ENCODE measurements at places on chromosomes 1 and 21.
A peak's percentile ranks its signal among the peaks of the same experiment; 100 is the strongest.

DNA sequence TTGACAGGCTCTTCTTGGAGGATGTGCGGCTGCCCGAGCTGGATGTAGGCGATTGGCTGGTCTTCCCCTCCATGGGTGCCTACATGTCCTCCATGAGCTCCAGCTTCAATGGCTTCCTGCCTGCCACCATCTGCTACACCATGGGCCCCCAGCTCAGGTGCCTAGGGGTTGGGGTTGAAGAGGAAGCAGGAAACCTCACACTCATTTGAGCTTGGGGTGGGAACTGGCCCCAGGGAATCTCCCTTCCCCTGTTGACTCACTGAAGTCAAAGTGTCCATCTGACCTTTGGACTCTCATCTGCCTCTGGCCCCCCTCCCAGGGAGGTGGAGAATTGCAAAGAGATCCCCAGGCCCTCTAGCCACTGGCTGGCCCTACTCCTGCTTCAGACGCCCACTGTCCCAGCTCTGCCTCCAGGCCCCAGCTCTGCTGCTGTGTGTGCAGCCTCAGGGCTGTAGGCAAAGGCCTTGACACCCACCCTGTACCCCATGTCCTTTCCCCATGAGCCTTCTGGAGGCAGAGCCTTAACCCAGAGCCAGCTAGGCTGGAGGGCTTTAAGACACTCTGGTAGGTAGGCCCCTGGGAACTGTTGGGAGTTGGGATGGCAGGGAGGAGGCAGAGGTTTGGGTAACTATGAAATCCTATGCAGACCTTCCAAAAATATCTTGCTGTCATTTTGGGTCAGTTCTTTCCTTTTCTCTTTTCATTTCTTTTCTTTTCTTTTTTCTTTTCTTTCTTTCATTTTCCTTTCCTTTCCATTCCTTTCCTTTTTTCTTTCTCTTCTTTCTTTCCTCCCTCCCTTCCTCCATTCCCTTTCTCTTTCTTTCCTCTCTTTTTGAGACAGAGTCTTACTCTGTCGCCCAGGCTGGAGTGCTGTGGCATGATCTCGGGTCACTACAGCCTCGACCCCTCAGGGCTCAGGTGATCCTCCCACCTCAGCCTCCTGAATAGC lies 66.9 kb upstream of the TINAGL1 start:
- DNase-seq = no peak

GRCh38 chr21:38825921-38826320 lies 20.2 kb downstream of the ETS2 start:
- DNase-seq = no peak

DNA sequence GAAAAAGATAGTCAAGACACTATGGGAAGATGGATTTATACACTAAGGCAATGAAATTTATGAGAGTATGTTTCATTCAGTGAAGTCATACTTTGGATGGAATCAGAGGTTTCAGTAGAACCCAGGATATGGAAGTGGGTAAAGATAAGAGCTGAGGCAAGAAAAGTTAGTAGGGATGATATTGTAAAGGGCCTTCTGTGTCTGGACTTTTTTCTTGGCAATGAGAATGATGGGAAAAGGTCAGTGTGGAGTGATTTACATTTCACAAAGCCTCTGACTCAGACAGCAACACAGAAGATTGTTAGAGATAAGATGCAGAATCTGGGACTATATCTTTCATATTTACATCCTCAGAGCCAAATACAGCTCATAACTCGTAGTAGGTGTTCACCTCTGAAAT lies 32.1 kb downstream of the SH3BGR start:
- no peak for DNase-seq

DNA sequence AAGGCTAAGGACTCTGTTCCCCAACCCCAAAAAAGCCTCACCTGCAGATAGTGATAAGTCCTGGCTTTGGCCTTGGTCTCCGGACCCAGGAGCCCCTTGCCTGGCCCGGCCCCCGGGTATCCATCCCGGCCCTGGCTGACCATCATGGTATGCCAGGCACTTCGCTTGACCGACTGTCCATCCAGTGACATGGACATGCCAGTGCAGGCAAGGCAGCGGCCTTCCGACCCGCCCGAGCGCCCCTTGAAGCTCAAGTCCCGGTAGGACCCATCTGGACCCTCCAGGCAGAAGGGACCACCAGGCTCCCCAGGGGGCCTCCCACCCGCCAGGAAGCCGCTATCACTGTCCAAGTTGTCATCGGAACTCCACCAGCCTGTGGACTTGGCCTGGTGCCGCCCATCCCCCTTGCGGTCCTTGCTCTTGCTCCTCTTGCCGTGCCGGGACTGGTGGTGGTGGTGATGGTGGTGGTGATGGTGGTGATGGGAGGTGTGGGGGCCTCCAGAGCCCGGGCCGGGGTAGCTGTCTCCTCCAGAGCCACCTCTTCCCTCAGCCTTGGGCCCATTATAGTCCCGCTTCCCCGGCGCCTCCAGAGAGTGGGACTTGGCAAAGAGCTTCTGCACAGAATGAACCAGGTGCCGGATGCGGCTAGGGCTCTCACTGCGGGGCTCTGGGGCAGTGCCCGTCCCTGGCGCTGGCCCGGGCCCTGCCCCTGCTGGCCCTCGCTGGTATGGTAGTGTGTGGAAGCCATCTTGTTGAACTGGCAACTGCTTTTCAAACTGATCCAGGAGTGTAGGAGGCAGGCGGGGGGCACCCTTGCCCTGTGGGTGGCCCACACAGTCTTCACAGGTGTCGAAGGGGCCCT lies 25.0 kb downstream of the DLGAP3 start:
- DNase-seq = no peak

DNA sequence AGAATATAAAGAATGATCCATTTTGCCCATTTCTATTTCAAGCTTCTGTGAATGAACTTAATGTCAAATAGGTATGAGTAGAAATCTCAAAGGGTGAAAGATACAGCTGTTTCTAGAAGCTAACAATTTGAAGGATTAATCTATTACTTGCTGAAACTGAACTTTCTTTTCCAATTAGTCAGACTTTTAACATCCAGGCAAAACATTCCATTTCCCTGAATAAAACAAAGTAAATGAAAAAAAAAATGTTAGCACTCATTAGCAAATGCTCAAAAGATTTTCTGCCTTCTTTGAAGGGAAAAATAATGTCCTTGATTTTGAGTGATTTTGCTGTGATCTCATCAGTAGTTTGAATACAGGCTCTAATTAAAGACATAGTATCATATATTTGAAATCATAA lies 447.6 kb upstream of the PRMT6 start:
- no peak for DNase-seq

DNA sequence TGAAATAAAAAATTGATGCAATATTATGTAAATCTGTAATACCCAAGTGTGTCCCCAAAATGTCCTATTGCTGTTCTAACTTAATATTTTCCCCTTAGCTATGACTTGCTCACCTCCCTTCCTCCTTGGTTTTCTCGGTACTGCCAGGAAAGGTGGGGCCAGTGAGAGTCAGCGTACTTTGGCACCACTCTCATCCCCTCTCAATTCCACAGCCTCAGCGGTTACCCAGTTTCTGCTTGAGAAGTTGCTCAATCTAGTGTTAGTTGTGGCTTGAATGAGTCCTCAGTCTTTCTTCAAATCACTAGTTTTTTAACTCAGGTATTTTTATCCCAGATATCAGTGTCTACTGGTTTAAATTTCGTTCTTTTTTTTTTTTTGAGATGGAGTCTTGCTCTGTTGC lies 32.3 kb downstream of the BCAS2 start:
- no peak for DNase-seq

GRCh38 chr1:205928317-205928716 lies 14.9 kb downstream of the SLC26A9 start:
- DNase-seq = no peak

GRCh38 chr1:158396646-158397045 lies 2.6 kb downstream of the OR10T2 start:
- DNase-seq = no peak

- DNase-seq = no peak
Observed at GRCh38 chr1:28417441-28417922, 47.9 kb downstream of the PHACTR4 start.

- DNase-seq = no peak
Observed at GRCh38 chr1:84619383-84620102, 45.3 kb upstream of the CTBS start.

DNA sequence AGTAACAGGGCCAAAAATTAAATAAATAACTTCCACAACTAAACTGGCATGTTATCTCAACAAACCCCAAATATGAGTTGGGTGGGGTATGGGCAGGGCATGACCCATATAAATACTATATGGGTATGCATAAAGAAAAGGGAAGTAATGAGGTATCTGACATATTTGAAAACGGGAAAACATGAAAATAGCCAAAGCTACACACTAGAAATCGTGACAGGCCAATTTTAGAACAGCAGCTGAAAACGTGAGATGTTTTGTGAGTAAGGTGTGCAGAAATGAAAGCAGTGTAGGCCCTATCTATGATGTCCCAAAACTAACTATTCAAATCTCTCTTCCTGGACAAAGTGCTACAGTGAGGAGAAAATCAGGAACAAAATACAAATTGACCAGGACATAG lies 537.9 kb upstream of the NR5A2 start:
- DNase-seq = no peak

GRCh38 chr1:245990315-245991022 lies 516.6 kb downstream of the SMYD3 start:
- no peak for DNase-seq

DNA sequence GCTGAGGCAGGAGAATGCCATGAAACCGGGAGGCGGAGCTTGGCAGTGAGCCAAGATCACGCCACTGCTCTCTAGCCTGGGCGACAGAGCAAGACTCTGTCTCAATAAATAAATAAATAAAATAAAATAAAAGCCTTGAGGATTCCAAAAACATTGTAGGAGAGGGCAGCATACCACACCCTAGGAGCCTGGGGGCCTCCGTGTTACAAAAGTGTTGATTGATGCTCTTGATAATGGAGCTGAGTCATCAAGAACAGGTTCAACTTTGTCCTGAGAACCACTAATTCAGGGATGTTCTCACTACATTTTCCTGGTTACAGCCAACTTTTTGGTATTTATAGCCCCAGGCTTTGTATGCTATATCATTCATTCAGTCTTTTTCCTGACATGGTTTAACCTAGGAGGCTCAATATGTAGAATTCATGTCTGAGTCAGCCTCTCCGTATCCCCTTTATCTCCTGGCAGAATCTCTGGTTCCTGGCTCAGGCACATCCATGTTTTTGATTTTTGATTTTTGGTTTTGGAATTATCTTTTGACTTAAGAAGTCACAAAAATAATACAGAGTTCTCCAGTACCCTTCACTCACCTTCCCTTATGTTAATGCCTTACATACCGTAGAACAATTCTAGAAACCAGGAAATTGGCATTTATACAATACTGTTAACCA lies 69.4 kb downstream of the LRRC8D start:
- DNase-seq = no peak

DNA sequence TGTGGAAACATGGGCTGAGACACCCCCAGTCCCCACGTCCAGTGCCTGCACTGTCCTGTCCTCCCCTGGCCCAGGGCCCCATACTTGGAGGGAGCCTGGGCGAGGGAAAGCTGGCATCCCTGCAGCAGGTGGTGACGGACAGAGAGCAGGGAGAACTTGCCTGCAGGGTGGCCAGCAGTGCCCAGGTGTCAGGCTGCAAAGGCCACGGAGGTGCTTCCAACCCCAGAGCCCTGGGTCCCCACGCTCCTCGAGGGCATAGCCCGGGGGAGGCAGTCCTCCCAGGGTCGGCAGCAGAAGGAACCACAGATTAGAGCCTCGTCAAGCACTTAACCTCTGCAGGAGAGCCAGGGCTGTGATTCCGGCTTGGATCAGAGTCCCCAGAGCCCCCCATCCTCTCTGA lies 77.5 kb downstream of the ARHGEF16 start:
- DNase-seq = no peak

GRCh38 chr1:46818591-46818990 lies 19.7 kb downstream of the CYP4B1 start:
- DNase-seq = no peak

- no peak for DNase-seq
Observed at GRCh38 chr1:12447307-12447706, 170.7 kb downstream of the DHRS3 start.

DNA sequence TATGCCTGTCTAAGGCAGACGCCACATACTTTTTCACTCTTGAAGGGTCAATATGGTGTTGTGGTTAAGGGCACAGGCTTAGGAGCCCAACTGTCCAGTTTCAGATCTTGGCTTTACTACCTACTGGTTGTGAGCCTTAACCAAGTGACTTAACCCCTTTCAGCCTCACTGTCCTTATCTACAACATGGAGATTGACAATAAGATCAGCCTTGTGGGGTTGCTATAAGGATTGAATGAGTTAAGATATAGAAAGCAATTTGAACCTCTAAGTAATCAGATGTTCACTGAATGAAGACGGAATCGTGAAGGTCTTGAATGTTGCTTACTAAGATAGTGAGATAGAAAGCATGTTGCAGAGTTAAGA lies 121.3 kb upstream of the JUN start:
- DNase-seq = no peak

GRCh38 chr1:8540261-8540941 lies 222.5 kb downstream of the SLC45A1 start:
- DNase-seq = no peak

- DNase-seq = no peak
Observed at GRCh38 chr1:231563247-231563646, 34.8 kb downstream of the TSNAX start.

DNA sequence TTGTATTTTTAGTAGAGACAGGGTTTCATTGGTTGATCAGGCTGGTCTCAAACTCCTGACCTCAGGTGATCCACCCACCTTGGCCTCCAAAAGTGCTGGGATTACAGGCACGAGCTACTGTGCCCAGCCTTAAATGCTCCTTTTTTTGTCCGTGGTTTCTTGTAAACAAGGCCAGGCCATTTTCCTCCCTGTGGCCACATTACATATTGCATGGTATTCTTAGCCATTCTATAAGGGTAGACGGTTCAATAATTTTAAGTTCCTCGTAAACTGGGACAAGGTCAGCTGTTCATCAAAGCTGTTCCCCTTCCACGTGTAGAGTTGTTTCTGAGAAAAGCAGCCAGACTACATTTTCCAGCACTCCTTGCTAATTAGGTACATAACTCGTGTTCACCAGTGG lies 10.3 kb upstream of the LUZP1 start:
- peak; percentile 18 for DNase-seq

- DNase-seq = no peak
Observed at GRCh38 chr1:2934642-2935081, 86.6 kb upstream of the ACTRT2 start.

DNA sequence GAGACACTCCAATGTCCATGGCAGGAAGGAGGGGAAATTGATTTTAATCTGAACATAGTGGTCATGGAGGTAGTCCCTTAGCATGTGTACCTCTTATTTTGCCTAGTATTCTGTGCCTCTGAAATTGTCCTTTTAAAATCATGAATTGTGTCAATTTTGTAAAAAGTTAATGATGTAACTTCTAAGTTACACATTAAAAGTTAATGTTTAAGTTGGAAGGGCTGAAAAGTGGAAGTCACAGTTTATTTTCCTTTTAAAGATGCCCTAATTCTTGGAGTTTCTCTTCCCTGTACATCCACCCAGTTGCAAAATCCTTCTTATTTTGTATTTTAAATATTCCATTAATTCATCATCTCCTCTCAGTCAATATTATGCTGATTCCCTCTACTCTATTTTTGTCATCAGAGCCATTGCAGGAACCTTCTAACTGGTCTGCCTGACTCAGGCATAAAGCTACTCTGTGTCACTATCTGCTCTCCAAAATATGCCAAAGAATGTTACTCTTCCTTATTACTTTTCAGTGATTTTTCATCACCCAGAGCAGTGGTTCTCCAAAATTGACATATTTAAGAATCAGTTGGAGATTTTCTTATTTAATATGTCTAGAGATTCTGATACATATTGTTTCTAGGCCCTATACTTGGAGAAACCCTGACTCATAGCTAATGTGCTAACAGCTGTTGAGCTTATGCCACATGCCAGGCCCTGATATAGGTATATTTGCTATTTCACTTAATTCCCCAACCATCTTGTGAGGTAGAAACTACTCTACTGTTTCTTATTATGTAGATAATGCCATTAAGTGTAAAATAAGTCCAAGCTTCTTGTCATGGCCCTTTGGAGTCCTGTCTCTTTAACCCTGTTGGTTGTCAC lies 5.1 kb downstream of the HOOK1 start:
- DNase-seq = no peak

Data from neural progenitor cell (in vitro differentiated cells).